Activated CD4-positive, alpha-beta T cell treated with anti-CD3 and anti-CD28 coated beads for 36 hours (primary cell): ENCODE measurements at places on chromosomes 3 and 15. TPM values are rescaled to one million over a fixed set of nuclear protein-coding genes. Genes with fewer than 3 reads are reported as not detected.

MKRN2OS gene
- not detected for total RNA-seq

CFAP100 gene
- total RNA-seq, result not detected

SHC4 gene
- 1.4 TPM for total RNA-seq

ARHGAP11A gene
- 155 TPM for total RNA-seq

TEX55 gene
- total RNA-seq, result not detected

KLHL40 gene
- not detected for total RNA-seq

DGKG gene
- 0.71 TPM for total RNA-seq

TLR9 gene
- 0.59 TPM for total RNA-seq

ADAMTS9 gene
- not detected for total RNA-seq

SIDT1 gene
- total RNA-seq, result 19.0 TPM

ACOX2 gene
- not detected for total RNA-seq

ISY1 gene
- total RNA-seq, result 65.5 TPM

C2CD4B gene
- total RNA-seq, result 0.37 TPM

ATP2B2 gene
- total RNA-seq, result not detected

CYP1A2 gene
- not detected for total RNA-seq
